ENCODE measurements at places on chromosomes 4 and X.

- no peak for DNase-seq
Observed at GRCh38 chrX:53262918-53263394, 18.4 kb downstream of the IQSEC2 start.

GRCh38 chrX:114390251-114390796 lies 193.6 kb upstream of the HTR2C start:
- DNase-seq = no peak

DNA sequence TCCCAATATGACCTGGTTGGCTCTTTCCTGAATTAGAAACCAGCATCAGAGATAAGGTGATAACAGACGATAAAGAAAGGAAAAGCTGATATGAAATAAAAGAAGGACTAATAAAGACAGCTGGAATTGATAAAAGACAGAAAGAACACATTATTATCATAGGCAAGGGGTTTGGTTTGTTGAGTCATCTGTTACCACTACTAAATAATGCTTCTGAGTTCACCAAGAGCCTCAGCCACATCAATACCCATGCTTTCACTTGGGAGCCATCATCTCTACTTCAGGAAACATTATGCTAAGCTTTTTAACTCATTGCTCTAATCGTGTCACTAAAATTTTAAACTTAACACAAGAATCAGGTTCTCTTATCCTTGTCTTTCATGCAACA lies 27.6 kb downstream of the ANXA5 start:
- no peak for DNase-seq

GRCh38 chr4:119046263-119046662 lies 89.4 kb upstream of the MYOZ2 start:
- no peak for DNase-seq

DNA sequence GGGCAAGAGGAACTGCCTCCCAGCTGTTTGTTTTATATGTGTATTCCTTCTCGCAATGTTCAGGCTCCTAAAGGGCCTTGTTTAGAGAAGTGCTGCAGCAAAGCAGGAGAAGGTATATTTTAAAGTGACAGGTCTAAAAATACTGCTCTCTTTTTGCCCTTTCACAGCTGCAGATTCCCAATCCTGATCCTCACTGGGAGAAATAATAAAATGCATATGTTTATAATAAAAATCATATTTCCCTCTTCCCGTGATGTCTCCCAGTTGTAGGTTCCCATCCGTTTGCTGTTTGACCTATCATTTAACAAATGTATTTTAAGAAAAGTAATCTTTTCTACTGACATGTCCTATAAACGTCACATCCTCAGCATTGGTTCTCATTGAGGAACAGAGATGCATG lies 62.7 kb upstream of the GPC4 start:
- DNase-seq = no peak

DNA sequence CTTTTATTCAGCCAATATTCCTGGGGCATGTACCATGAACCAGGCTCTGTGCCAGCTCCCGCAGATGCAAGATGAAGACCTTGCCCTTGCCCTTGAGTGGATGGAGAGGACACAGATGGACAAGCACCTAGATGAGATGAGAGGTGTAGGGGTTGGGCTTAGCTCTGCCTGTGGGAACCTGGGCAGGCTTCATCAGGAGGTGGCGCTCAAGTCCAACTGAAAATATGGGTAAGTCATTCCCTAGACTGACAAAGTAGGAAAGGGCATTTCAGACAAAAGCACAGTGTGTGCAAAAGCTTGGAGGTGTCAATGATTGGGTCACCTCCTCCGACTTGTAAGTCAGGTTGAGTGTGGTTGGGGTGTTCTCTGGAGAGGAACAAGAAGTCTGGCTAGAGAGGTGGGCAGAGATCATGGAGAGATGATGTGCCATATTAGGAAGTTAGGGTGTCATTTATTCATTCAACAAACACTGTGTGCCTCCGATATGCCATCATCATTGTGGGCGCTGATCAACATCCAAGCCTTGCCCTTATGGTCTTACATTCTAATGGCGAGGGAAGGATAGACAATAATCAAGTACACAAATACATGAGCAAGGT lies 64.6 kb downstream of the ANAPC4 start:
- no peak for DNase-seq

DNA sequence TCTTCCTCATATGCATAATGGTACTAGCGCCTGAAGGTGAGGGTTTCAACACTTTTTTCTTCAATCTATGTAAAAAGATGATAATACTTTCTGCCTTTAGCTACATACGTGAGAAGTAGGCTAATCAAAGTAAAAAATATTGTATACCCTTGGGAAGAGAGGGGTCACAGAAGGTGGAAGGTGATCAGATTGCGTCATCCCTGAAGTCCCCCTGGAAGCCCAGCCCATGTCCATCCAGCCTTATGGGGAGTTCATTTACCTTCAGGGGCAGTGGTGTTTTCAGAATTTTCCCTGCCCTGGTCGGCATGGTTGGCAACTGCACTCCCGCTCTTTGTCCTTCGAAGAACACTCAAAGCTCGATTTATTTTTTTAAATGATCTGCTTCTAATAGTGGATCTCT lies 84.2 kb downstream of the LNX1 start:
- no peak for DNase-seq

DNA sequence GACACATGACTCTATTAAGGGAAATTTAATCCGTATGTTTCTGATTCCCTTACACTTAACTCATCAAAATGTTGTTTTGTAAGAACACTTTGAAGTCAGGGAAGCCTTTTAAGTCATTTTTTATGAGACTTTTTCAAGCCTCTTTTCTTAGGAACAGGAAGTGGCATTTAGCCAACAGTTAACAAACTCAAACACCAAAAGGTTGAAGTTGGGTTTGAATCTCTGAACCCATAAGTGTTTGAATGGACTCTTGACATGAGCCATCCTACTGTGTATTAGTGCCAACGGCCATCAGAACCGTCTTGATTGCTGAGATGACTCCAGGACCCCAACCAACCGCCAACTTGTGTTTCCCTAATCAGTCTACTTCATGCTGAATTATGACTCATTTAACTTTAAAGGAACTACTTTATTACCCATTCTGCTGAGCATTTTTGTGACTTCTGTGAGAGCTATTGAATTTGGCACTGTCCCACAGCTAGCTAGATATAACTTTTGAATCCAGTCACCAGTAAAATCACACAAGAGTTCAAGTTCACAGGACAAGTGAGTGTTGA lies 209.1 kb upstream of the FAT1 start:
- no peak for DNase-seq

GRCh38 chrX:19660604-19661255 lies 145.4 kb upstream of the MAP3K15 start:
- no peak for DNase-seq

DNA sequence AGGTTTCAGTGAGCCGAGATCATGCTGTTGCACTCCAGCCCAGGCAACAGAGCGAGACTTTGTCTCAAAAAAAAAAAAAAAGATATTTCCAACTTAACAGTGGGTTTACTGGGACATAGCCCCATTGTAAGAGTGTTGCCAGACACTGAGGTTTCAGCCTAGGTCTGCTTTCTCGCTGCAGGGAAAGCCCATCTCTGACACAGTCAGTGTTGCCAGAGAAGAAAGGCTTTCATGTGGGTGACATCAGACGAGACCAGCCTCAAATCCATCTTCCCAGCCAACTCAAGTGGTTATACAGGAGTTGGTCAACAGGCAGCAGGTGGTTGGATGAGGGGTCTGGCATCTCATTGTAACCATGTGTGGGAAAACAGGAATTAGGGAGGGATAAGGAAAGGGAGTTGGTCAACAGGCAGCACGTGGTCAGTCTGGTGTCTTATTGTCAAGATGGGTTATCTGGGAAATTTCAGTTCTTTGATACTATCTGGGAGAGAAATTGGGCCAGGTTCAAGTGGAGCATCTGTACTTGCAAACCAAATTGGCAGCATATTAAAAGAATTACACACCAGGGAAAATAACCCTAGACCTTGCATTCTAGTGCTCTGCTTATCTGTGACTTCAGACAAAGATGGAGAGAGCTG lies 41.1 kb downstream of the NELFA start:
- no peak for DNase-seq

DNA sequence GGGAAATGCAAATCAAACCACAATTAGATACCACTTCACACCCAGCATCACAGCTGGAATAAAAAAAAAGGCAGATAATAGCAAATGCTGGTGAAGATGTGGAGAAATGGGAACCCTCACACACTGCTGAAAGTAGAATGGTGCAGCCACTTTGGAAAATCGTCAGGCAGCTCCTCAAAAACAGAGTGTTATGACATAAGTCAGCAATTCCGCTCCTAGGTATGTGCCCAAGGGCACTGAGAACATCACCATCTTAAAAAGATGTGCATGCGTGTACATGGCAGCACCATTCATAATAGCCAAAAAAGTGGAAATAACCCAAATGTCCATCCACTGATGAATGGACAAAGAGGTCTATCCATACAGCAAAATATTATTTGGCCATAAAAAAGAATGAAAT lies 28.0 kb downstream of the HMX1 start:
- no peak for DNase-seq

GRCh38 chrX:68841251-68842049 lies 12.6 kb downstream of the EFNB1 start:
- DNase-seq = no peak

DNA sequence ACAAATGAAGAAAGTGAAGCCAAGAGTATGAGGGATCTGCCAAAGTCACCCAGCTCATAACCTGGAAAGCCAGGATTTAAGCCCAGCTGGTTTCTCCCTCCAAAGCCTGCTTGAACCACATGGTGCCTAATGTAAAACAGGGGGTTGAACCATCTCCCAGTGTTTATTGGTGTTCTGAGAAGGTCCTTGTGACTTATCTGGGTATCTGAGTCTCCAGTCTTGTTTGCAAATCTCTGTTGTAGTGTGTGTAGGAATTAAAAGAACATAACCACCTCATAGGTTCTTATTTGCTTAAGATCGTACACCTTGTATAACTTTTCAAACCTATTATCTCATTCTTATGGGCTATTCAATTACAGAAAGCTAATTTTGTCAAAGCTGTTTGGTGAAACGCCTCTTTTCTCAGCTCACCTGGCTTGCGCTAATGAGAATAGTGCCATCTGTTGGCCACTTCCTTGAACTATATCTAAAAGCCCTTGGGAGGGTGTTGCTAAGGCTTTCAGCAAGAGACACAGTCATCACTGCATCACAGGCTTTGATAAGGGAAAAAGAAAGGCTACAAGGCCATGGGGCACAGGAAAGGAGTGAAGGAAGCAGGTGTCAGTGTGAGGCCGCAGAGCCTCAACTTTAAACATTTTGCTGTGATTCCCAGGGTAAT lies 34.0 kb downstream of the ETDB start:
- DNase-seq = peak; percentile 18

- DNase-seq = no peak
Observed at GRCh38 chrX:55801811-55802210, 84.3 kb downstream of the RRAGB start.

DNA sequence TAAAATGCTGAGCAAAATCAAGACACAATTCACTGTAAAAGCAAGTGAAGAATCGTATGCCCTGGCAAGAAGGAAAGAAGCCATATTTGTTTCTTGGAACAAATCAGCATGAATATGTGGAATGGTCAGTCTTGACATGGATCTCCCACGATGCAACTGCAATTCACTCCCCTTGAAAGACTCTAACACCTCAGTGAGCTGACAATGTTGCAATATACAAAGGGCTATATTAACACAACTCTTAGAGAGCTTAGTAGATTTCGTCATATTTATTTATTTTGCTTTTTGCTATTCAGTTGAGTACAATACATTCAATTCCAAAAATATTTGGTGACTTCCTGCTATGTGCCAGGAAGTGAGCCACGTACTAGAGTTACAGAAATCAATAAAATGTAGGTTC lies 14.7 kb downstream of the OR13H1 start:
- DNase-seq = no peak

DNA sequence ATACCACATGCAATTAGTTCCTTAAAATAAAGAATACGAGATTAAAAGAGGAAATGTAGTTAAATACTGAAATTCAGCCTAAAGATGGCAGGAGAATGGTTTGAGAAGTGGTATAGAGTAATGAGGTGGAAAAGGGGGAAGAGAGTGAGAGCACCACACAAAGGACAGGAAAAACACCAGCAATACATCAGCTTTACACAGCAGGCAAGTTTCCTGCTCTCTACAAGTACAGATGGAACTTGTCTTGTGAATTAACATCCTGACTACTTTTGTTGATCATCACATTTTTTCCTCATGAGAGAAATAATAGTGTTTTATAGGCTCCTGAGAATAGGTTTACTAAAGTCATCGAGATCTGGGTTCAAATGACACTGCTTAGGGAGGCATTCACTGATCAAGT lies 2.9 kb upstream of the UNC5C start:
- DNase-seq = no peak

DNA sequence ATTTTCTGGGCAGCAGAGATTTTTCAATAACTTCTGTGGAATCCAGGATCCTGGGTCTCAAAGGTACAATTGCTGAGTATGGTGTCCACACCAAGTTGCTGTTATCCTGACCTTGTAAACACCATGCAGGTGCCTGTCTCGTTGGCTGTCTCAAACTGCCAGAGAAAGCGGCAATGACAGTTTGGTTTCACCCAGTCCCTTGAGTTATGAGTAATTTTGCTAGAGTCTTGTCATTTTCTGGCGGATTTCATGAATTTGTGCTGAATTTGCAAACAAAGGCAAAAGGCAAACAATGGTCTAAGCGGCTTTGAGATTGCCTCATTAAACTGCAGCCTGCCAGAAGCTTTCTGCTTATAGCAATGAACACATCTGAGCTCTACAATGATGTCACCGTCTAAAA lies 847.9 kb downstream of the RAB28 start:
- no peak for DNase-seq
